Renal cortical epithelial cell (primary cell): ENCODE measurements at places on chromosomes 2 and 18. TPM values are rescaled to one million over a fixed set of nuclear protein-coding genes. Genes with fewer than 3 reads are reported as not detected.

The POU3F3 gene
- total RNA-seq = 32.8 and 81.9 TPM in 2 replicates

DNA sequence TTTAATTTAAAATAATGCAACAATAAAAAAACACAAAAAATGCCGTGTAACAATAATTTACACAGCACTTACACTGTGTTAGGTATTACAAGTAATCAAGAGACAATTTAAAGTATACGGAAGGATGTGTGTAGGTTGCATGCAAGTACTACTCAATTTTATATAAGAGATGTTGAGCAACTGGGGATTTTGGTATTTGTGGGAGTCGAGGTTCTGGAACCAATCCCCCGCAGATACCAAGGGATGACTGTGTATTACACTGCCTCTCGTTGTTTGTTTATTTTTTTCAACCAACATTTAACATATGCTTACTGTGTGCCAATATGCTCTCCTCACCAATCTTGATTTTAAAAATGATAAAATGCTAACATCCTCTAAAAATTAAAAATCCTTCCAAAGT lies 24.8 kb downstream of the MAP3K2 start:
- DNase-seq = no peak

The TMEM214 gene
- 16.8 and 29.3 TPM in 2 replicates for total RNA-seq

- DNase-seq = no peak
These were observed 87.9 kb downstream of the MEIS1 start for GRCh38 chr2:66522611-66523376.

GRCh38 chr2:67839668-67840067 lies 223.1 kb downstream of the C1D start:
- no peak for DNase-seq

- DNase-seq = no peak
These were observed 188.0 kb upstream of the REV1 start for GRCh38 chr2:99677814-99678213.
